Activated CD4-positive, alpha-beta memory T cell treated with anti-CD3 and anti-CD28 coated beads, Interleukin-2, amount 10 ng/mL, durations not matched to agents 7 days and 5 days (primary cell): ENCODE measurements at places on chromosomes 6 and 20. TPM values are rescaled to one million over a fixed set of nuclear protein-coding genes. Genes with fewer than 3 reads are reported as not detected.
A peak's percentile ranks its signal among the peaks of the same experiment; 100 is the strongest.

DNA sequence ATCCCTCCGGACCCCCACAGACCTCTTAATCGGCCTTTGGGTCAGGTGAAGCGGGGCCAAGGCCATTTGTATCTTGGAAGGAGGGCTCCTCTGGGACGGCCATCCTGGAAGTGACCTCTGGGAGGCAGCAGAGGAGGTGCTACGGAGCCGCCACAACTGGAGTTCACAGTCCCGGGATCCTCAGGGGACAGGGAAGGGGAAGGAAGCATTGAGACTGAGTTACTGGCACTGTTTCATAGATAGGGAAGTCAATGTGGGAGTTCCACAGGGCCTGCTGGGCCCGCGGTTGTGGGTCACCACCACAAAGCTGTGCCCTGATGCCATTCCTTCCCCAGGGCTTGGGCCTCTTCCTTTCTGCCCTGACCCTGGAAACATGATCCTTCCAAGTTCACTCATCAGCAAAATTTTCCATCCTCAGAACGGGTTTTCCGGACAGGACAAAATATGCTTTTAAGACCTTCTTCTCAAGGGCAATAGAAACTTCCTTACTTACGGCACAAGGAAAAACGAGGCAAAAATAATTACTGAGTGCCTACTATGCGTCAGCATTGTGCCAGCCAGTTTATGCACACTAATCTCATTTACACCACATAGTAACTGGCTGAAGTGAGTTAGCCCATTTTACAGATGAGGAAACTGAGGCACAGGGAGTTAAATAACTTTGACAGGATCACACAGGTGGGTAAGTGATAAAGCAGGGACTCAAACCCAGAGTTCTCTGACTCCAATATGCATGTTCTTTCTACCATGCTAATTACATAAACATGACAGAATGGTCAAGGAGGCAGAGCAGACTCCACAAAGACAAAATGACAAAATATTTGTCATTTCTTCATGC lies 143.8 kb downstream of the UNC5CL start:
- no peaks in the 10 kb centered on the region for H3K4me1 ChIP-seq
- H3K36me3 ChIP-seq: no peaks in the 10 kb centered on the region
- H3K4me3 ChIP-seq: no peak overlapping the region
- no peak overlapping the region for H3K27ac ChIP-seq

TFEB gene
- 15.0 TPM for total RNA-seq

- H3K4me3 ChIP-seq: no peak overlapping the region
- no peaks in the 10 kb centered on the region for H3K27me3 ChIP-seq
- no peak for DNase-seq
- no peak overlapping the region for H3K27ac ChIP-seq
- peaks cover 9% of the 10 kb centered on the region for H3K4me1 ChIP-seq
- peaks cover 62% of the 10 kb centered on the region for H3K36me3 ChIP-seq
Measured at GRCh38 chr20:444862-445426, 17.4 kb downstream of the TBC1D20 start.

CCN2 gene
- total RNA-seq: not detected

IMPG1 gene
- total RNA-seq: not detected

GRCh38 chr6:65123521-65123920 lies 583.5 kb downstream of the EYS start:
- DNase-seq: no peak
- H3K27ac ChIP-seq: no peak overlapping the region
- no peaks in the 10 kb centered on the region for H3K27me3 ChIP-seq
- H3K4me1 ChIP-seq: no peaks in the 10 kb centered on the region
- H3K4me3 ChIP-seq: no peak overlapping the region

DNA sequence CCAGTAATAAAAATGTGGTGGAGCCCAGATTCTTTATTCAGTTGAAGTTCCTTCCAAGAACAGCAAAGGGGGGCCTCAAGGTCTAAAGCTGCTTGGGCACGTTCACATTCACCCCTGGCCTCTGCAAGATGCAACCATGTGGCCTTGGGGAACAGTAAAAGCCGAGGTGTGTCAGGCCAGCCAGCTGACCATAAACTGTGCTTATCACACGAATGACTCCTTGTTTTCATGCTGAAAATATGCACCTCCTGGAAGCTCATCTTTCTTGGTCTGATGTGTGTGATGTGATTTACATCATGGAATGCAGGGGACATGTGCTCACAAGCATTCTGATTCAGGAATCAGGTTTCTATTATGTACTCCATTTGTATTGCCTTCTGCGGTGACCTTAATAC lies 211.6 kb upstream of the MARCKS start:
- no peaks in the 10 kb centered on the region for H3K4me1 ChIP-seq
- H3K36me3 ChIP-seq: no peaks in the 10 kb centered on the region
- H3K27ac ChIP-seq: no peak overlapping the region
- H3K4me3 ChIP-seq: no peak overlapping the region
- no peak for DNase-seq

DNA sequence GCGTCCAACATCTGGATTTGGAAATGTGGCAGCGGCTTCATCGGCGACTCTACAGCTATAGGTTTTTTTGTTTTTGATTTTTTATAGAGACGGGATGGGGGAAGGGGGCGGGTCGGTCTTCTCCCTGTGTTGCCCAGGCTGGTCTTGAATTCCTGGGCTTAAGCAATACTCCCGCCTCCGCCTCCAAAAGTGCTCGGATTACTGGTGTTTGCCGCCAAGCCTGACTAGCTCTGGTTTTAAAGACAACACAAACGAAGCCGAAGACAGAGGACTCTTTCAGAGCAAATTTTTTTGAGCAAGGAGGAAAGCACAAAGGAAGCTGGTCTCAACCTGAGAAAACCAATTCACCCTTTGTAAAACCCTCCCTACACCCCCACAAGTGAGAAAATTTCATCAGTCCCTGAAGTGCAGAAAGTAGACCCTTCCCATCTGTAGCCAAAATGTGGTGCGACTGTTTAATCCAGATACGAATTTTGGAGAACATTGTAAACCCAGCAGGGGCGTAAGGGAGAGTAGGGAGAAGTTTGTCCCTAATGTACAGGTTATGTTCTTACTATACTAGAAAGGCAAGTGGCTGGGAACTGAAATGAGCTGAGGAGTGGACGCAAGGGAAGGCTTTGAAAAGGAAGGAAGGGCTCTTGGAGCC lies 185.9 kb downstream of the TRIM27 start:
- H3K27ac ChIP-seq: no peak overlapping the region
- peaks cover 7% of the 10 kb centered on the region for H3K4me1 ChIP-seq
- DNase-seq: no peak
- peaks cover 20% of the 10 kb centered on the region for H3K36me3 ChIP-seq
- H3K27me3 ChIP-seq: peaks cover 65% of the 10 kb centered on the region

ARMH2 gene
- total RNA-seq: 1.2 TPM

MATN4 gene
- 1.5 TPM for total RNA-seq

- H3K36me3 ChIP-seq: no peaks in the 10 kb centered on the region
- H3K27me3 ChIP-seq: no peaks in the 10 kb centered on the region
- no peak overlapping the region for H3K27ac ChIP-seq
- H3K4me3 ChIP-seq: no peak overlapping the region
- no peaks in the 10 kb centered on the region for H3K4me1 ChIP-seq
Measured at GRCh38 chr6:142501795-142502194, 200.0 kb downstream of the ADGRG6 start.

- peaks cover 5% of the 10 kb centered on the region for H3K4me1 ChIP-seq
- DNase-seq: peak; percentile 61
- H3K36me3 ChIP-seq: no peaks in the 10 kb centered on the region
- no peaks in the 10 kb centered on the region for H3K27me3 ChIP-seq
- no peak overlapping the region for H3K4me3 ChIP-seq
Measured at GRCh38 chr6:143940011-143940597, 68.0 kb downstream of the PLAGL1 start.

TFAP2C gene
- total RNA-seq: not detected

DNA sequence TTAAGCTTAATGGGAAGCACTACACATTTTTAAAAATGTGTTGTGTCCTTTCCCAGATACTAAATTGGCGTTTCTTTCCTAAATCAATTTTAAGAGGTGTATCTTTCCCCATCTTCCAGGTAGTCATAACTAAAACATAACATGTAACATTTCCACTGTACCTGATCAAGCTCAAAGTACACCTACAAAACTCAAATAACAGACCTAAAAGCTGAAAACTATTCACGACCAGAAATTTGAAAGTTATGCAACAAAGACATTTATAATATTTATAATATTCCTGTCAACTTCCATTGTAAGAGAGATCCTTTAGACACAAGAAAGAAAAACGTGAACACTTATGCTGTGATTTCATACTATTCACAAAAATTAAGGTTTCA lies 3.5 kb downstream of the STAU1 start:
- H3K27me3 ChIP-seq: peaks cover under 1% of the 10 kb centered on the region
- peaks cover 27% of the 10 kb centered on the region for H3K36me3 ChIP-seq
- no peak for DNase-seq
- no peak overlapping the region for H3K4me3 ChIP-seq
- H3K27ac ChIP-seq: no peak overlapping the region

FAM162B gene
- total RNA-seq: not detected

- H3K4me3 ChIP-seq: no peak overlapping the region
- H3K36me3 ChIP-seq: no peaks in the 10 kb centered on the region
- no peak for DNase-seq
- H3K27me3 ChIP-seq: peaks cover 3% of the 10 kb centered on the region
Measured at GRCh38 chr20:24598996-24599395, 129.6 kb downstream of the SYNDIG1 start.

DNA sequence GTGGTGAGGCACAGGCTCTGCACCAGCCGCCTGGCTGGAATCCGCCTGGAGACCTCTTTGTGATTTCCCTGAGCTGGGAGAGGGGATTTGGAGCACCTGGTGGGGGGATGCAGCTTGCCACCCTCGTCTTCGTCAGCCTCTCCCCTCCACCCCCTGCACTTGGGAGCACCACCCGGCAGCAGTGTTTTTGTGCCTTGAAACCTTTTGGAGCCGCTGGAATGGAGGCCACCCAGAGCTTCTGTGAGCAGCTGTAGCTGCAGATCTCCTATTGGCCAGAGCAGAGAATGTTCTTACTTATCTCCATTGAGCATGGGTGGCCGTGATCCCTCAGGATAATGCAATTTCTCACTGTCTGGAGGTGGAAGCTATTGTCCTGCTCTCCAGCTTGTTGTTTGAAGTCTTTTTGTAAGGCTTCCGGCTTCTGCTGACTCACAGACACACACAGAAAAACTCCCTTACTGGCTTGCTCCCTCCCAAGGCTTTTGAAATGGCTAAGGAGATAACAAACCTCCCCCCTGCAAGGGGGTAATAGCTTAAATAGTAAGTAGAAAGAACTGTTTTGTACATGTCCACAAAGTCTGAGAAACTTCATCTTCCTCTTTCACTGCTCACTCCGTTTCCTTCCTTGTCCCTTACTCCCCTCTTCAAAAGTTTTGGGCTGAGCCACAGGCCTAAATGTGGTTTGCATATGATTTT lies 271.2 kb downstream of the PRL start:
- no peaks in the 10 kb centered on the region for H3K36me3 ChIP-seq
- DNase-seq: no peak
- no peak overlapping the region for H3K4me3 ChIP-seq
- no peak overlapping the region for H3K27ac ChIP-seq
- H3K27me3 ChIP-seq: no peaks in the 10 kb centered on the region

- H3K4me1 ChIP-seq: peaks cover 44% of the 10 kb centered on the region
- peak overlapping the region; percentile 63 for H3K4me3 ChIP-seq
- H3K36me3 ChIP-seq: peaks cover 4% of the 10 kb centered on the region
- DNase-seq: peak; percentile 28
Measured at GRCh38 chr6:13355043-13355945, 27.0 kb upstream of the TBC1D7 start.

- H3K36me3 ChIP-seq: no peaks in the 10 kb centered on the region
- H3K4me3 ChIP-seq: no peak overlapping the region
- peaks cover 8% of the 10 kb centered on the region for H3K4me1 ChIP-seq
- peaks cover 9% of the 10 kb centered on the region for H3K27me3 ChIP-seq
Measured at GRCh38 chr20:51616060-51616459, 73.5 kb upstream of the NFATC2 start.

TSPYL4 gene
- 16.9 TPM for total RNA-seq

GRCh38 chr20:40887105-40887504 lies 141.5 kb upstream of the TOP1 start:
- peaks cover 2% of the 10 kb centered on the region for H3K27me3 ChIP-seq
- peaks cover 13% of the 10 kb centered on the region for H3K4me1 ChIP-seq
- DNase-seq: no peak
- H3K27ac ChIP-seq: no peak overlapping the region

TLDC2 gene
- not detected for total RNA-seq

GRCh38 chr6:87654122-87654521 lies 47.9 kb downstream of the AKIRIN2 start:
- peaks cover 30% of the 10 kb centered on the region for H3K4me1 ChIP-seq
- no peak overlapping the region for H3K4me3 ChIP-seq
- DNase-seq: no peak
- H3K27ac ChIP-seq: no peak overlapping the region

DNA sequence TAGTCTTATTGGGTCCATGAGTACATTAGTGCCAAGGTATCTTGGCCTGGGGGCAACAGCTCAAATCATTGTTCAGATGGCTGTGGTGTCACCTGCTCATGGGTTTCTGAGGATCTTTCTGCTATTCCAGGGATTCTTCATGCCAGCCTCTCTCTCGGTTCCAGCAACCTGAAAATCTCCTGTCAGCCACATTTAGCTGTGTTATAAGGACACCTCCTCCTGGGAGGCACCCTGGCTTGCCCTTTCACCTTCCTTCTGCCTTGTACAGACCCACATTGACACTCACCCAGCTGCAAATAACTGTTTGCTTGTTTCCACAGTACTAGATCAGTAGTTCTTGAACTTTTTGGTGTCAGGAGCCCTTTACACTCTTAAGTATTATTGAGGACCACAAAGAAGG lies 159.9 kb downstream of the GRM4 start:
- H3K4me1 ChIP-seq: peaks cover 7% of the 10 kb centered on the region
- no peak for DNase-seq
- H3K4me3 ChIP-seq: no peak overlapping the region
- peaks cover 1% of the 10 kb centered on the region for H3K27me3 ChIP-seq
- no peaks in the 10 kb centered on the region for H3K36me3 ChIP-seq

DNA sequence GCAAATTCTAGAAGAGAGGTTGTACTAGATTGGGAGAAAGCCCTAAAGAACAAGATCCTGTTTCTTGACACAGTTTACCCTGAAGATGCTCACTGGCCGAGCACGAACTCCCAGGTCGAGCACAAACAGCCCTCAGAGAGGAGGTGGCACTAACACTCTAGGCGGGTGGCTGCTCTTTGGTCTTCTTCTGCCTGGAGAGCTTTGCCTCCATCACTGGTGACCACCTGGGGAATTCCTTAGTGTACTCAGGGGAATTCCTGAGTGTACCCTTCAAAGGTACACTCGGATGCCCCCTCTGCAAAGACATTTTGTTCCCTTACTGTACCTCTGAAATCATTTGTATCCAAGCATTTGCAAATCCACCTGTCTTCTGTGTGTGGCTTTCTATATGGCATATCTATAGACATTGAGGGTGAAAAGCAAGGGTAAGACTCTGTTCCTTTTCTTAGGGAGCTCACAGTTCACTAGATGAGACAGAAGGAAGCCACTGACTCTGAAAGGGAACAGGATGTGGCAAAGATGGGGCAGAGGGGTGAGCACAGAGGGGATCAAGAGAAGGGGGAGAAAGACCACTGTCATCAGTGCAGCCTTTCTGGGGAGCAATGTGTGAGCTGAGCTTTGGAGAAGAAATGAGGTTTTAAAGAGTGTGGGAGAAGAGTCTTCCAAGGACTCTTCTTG lies 169.8 kb upstream of the PROKR2 start:
- H3K4me1 ChIP-seq: peaks cover 16% of the 10 kb centered on the region
- no peak overlapping the region for H3K27ac ChIP-seq
- H3K4me3 ChIP-seq: no peak overlapping the region
- DNase-seq: no peak

PPP1R11 gene
- total RNA-seq: 62.6 TPM

CPXM1 gene
- total RNA-seq: 0.33 TPM

- DNase-seq: no peak
- H3K4me1 ChIP-seq: peaks cover 3% of the 10 kb centered on the region
- H3K27me3 ChIP-seq: peaks cover 5% of the 10 kb centered on the region
Measured at GRCh38 chr20:36454698-36455427, 86.5 kb upstream of the MYL9 start.
